ENCODE measurements at places on chromosomes 2 and 18.

- no peak for DNase-seq
Measured at GRCh38 chr2:130393318-130393910, 37.6 kb downstream of the PTPN18 start.

DNA sequence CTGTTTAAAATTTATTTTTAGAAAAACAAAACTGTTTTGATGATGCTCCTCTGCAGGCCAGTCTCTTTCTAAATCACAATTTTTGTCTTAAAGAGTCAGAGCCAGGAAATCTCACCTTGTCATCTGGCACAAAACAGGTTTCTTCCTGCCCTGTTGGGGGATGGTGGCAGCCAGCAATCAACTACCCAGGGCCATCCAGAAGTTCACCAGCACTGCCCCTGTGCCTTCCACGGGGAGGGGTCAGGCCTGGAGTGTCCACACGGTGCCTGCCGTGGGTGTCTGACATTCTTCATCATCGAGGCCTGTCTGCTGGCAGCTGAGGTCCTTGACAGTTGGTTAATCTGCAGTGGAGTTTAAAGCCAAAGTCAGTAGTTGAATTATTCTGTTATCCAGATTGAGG, 40.0 kb upstream of the BMP10 start:
- no peak for DNase-seq

DNA sequence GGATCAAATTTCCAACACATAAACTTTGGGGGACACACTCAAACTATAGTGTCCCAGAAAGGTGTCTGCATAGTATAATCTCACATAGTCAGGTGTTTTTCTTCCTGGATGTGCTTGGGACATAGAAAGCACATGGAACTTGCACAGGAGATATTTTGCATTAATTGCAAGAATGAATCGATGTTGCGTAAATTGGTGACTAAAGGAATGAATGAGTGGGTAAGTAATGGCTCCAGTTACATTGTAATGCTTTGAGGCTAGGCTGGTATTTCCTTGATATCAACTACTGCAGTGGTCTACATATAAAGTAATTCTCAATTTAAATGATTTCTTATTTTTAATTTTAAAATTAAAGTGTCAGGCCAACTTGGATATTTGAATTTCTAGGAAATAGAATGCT, 53.4 kb downstream of the SH3RF3 start:
- no peak for DNase-seq

DNA sequence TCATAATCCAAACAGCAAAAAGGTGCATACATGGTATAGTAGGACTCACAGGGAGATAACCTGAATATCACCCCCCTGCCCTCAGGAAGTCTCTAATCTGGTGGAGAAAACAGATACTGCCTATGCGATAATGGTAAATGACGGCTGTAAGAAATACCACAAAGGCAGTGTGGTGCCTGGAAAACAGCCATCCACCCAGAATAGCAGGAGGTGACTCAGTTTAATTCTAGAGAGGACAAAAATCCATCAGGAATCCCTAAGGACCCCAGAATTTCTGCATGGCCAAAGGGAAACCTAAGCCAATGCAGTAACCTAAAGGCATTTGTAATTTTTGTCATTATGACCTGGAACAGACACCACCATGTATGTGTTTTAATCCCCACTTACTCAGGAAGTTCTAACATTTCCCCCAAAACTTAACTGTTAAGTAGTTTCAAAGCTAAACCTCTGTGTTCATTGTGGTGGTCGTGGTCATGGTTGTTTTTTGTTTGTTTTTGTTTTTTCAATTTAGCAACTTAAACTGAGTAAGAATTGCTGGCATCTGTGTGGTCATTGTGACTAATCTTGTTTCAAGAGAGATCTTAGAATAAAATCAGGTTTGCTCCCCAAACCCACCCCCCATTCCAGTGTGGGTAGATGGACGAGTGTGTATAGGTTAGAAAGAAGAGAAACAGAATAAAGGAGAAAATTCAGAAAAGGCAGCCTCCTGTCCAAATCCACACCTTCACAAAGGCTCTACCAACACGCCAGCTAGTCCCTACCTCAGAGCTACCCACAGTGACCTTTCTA, 121.5 kb upstream of the CDCA7 start:
- DNase-seq: no peak

- no peak for DNase-seq
Measured at GRCh38 chr18:10410472-10411308, 43.7 kb upstream of the APCDD1 start.

GRCh38 chr18:50177294-50177992, 17.5 kb downstream of the MYO5B start:
- no peak for DNase-seq

DNA sequence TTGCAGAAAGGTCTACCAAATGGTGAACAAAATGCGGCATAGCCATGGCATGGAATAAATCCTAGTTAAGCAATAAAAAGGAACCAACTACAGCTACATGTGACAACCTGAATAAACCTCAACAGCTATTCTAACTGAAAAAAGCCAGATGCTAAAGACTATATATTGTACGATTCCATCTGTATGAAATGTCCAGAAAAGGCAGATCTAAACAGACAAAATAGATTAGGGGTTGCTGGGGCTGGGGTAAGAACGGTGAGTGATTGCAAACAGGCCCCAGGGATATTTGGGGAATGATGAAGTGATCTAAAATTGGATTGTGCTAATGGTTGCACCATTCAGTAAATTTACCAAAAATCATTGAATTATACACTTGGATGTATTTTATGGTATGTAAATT, 2.8 kb downstream of the CCDC68 start:
- no peak for DNase-seq

- DNase-seq: no peak
Measured at GRCh38 chr2:36333350-36334012, 22.1 kb upstream of the CRIM1 start.

DNA sequence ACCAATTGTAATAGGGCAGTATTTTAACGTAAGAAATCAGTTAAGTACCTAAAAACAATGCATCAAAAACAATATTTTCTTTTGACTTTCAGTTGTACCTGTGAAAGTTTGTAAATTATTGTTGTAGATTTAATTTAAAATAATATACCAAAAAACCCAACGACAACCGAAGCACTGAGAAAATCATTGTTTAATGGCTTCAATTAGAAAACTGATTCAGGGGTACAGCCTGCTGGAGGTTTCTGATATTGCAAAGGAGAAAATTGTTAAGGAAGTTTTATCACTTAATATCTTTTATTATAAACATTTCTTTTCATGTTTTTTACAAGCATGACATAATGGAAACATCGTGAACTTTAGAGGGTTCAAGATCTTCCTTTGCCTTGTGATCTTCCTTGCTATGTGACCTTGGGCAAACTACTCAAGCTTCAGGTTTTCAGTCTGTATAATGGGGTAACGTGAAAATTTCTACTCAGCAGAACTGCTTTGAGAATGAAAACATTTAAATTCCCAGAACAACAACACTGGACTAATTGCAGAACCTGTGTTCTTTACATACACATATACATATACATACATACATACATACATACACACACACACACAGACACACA, 76.3 kb upstream of the GLS start:
- no peak for DNase-seq

- no peak for DNase-seq
Measured at GRCh38 chr2:195697681-195698220, 40.7 kb downstream of the SLC39A10 start.

DNA sequence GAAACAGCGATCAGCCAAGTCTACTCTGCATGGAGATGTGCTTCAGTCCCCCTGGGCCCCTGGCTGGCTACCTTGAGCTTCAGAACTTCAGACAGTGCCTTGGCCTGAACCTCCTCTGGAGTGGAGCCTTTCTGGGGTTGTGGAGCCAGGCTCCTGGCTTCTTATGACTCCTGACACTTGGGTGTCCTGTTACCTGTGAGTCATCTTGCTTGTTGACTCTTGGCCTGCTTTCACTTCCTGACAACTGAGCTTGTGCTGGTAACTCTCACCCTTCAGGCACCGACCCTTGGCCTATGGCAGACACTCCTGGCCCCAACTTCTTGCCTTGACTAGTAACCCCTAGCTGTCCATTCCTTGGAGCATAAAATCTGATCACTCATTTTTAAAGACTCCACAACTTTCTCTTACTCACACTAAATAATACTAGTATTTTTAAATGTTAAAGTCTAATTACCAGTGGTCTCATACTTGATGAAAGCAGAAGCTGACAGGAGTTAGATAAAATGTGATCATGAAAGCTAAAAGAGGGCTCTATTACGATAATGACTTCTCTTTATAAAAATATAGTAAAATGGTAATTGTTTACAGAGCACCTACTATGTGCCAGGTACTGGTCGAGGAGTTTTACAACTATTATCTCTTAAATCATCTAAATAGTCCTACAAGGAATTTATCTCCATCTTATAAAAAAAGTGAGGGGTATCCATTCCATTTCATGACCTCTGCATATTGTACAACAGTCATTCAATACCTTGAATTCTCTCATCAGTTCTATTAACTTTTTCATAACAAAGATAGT, 46.3 kb upstream of the VIT start:
- DNase-seq: no peak

GRCh38 chr2:24301599-24301998, 58.7 kb downstream of the ITSN2 start:
- DNase-seq: no peak

DNA sequence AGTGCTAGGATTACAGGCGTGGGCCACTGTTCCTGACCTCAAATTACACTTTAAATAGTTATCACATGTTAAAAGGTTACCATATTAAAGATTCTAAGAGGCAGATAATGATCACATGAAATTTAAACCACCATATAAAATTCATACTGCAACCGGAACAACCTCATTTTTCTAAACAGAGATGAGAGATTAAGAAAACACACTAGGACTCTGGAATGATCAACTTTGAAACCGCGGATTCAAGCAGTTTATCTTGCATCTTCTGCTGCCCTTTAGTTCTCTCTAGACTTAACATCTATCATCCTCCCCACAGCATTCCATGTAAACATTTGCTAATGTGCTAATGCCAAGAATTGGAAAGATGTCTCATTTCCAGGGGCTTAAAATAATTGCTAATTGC, 115.8 kb downstream of the PIGN start:
- DNase-seq: no peak

- DNase-seq: no peak
Measured at GRCh38 chr18:35672897-35673296, 91.4 kb downstream of the GALNT1 start.

GRCh38 chr2:144876013-144876412, 356.1 kb upstream of the ZEB2 start:
- no peak for DNase-seq

DNA sequence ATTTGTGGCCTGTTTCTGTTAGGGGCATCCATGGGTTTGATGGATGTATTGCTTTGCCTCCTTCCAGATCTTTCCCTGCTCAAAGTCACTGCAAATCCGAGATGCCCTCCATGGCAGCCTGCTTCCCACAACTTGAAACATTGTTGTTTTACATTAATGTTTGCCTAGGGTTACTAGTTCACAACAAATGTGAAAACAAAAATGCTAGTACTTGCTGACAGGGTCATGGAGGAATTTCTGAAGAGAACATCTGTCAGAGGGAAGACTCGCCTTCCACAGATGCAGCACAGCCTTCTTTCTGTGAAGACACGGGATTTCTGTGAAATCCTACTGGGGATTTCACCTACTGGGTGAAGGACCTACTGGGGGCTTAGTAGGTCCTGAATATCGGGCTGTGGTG, 260.0 kb upstream of the FN1 start:
- no peak for DNase-seq

GRCh38 chr2:215536510-215536909, 100.6 kb upstream of the FN1 start:
- DNase-seq: no peak

- no peak for DNase-seq
Measured at GRCh38 chr2:186325827-186326535, 160.1 kb upstream of the ZC3H15 start.

DNA sequence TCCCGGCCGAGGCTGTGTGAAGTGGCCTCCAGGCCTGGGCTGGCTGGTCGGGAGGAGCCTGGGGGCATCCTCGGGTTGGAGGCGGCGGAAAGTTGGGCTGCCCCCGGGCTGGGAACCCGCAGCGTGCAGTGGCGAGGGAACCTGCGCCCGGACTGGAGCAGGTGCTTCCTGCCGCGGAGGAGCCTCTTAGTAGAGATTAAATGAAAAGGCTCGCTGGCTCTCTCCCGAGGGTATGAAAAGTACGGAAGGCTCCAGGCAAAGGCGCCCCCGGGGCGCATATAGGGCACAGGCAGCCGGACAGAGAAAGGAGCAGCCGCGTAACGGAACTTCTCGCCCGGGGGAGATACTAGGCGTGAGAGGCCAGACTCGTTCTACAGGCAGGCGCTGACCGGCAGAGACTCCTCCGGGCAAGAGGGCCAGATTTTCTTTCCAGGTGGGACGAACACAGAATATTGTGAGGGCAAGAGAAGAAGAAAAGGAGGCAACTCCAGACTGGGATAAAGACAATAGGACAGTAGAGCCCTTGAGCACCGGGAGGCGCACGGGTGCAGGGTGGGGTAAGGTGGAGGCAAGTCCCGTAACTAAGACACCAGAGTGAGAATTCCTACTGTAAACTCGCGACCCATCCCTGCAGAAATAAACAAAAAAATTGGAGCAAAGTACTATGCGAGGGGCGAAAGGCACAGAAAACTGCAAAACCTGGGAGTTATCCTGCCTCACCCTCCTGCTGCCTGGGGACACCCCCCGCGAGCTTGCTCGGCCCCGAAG, 816 bp downstream of the CDH2 start:
- DNase-seq: no peak

DNA sequence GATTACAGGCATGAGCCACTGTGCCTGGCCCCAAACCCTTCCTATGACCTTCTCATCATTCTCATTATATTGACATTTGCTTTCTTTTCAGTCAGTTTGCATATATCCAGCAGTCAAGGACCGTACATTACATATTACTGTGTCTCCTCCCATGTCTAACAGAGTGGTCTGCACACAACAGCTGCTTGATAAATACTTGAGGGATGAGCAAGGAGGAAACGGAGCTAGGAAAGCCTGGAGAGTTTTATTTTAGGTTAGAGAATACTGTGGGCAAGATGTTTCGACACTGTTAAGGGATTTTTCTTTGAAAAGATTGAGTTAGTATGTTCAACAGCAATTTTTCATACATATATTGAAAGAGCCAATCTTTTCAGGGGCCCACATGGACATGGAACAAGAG, 76.2 kb upstream of the CHRNA1 start:
- DNase-seq: no peak

GRCh38 chr2:165953306-165953654, 296 bp downstream of the TTC21B start:
- no peak for DNase-seq

- DNase-seq: no peak
Measured at GRCh38 chr18:42064109-42064508, 109.1 kb downstream of the PIK3C3 start.

GRCh38 chr2:108154366-108155061, 85.3 kb upstream of the SULT1C3 start:
- no peak for DNase-seq
